HFF-Myc (cell line): ENCODE measurements at places on chromosomes 6 and 20.
A peak's percentile ranks its signal among the peaks of the same experiment; 100 is the strongest.

DNA sequence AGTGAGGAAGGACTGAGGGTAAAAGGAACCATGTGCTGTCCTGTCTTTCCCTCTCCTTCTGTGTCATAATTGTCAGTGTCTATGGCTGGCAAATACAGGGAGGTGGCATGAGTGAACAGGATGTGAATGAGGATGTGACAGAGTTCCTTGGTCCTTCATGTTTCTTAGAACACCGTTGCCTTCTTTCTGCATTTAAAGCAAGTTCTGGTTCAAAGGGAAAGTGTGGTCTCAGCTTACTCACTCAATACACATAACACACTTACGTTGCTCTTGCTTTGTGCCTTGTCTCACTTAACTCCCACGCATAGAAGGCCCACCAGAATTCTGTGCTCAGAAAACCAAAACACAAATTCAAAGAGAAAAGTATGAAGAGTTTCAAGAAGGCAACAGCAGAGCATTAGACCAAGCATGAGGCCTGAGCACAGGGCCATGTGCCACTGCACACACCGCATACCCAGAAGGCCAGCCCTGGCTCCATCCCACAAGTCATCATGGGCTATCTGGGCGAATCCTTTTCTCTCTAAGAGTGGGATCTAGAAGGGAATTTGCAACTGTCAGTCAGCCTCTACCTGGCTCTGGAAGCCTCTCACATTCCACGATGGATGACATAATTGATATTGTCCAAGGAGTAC lies 38.9 kb upstream of the SAYSD1 start:
- DNase-seq: no peak

- DNase-seq: no peak
Measured at GRCh38 chr6:40387871-40388264, 199.3 kb downstream of the LRFN2 start.

DNA sequence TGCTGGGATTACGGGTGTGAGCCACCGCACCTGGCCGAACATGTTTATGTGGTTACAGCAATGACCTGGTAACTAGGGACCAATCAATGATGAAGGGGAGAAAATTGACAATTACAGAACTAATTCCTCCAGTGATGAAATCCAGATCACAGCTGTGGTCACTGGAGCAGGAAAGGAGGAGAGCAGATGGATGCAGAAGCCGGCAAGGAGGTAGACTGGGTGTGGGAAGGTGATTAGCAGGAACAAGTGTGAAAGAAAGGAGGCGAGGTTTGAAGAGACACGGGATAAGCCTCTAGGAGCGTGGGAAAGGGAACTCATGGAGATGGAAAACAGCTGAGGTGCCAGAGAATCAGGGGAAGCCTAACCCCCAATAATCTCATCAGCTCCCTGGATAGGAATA lies 17.2 kb upstream of the SPAG4 start:
- no peak for DNase-seq

DNA sequence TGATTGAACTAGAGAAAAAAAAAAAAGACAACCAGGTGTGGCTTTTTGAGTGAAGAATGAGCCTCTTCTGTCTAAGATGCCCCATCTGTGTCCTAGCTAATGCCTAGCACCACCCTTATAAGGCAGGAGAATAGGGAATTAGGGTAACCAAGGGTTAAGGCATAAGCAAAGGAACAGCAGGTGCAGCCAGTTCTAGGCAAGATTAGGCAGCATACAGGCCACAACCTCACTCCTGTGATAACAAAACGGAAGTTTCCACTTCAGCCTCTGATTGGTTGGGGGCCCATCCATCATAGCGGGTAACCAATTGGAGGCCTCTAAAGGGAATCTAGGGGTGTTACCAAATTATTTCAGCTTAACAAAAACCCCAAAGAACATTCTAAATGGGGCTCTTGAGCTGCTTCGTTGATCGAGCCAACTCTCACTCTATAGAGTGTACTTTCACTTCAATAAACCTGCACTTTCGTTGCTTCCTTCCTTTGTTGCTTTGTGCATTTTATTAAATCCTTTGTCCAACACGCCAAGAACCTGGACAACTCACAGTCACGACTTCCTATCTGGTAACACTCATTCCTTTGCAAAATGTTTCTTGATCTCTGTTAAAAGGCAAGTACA lies 61.9 kb upstream of the TAGAP start:
- DNase-seq: no peak

DNA sequence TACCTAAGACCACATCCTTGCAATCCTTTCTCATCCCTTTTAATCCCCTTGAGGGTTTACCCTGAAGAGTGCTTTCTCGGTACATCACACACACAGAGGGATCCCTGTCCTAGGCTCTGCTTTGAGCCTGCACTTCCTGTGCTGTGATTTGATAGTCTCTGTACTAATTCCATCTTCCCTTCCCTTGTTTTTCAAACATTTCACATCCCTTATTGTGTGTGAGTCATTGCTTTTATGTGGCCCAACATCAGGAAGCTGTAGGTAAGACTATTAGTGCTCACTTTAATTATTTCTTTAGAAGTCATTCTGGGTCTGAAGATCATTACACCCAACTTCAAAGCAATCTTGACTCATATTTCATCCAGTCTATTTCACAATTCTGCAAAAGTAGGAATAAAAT lies 57.2 kb upstream of the ANKEF1 start:
- DNase-seq: no peak

DNA sequence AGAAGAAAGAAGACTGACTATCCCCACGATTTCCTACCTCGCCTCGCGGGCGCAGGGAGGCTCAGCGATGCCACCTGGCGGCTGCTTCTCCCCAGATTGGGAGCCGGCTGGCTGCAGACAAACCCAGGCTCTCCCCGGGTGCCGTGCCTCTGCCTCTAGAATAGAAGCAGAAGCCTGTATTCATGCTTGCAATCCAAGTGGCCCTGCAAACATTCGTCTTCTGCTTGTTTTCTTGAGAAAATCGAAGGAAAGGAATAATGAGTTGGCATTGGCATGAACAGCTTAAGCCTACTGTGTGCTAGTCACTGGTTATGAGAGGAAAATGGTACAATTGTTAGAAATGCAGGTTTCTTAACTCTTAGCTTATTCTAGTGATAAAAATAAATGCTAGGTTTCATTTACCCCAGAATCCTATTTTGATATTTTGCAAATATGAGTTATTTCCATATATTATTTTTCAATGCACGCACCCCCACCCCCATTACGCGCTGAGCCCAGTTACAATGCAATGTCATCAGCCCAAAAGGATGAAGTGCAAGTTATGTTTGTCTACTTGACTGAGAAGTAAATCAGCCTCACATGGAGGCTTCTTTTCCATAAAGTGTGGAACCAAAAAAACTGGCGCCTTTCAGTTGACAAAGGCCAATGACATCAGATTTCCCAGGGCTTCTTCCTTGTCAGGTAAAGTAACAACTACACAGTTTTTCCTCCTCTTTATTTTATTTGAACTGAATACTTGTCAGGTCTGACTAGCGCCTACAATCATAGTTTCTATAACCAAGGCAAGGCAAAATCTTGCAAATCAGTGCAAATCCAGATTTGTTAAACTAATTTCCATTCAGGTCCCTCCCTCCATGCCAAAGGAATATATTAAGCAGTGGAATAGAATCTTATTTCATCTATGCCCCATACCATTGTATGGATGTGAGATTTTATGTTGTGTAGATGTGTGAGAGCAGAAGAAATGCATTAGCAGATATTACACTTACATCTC lies 3.9 kb upstream of the SOX4 start:
- DNase-seq: no peak

DNA sequence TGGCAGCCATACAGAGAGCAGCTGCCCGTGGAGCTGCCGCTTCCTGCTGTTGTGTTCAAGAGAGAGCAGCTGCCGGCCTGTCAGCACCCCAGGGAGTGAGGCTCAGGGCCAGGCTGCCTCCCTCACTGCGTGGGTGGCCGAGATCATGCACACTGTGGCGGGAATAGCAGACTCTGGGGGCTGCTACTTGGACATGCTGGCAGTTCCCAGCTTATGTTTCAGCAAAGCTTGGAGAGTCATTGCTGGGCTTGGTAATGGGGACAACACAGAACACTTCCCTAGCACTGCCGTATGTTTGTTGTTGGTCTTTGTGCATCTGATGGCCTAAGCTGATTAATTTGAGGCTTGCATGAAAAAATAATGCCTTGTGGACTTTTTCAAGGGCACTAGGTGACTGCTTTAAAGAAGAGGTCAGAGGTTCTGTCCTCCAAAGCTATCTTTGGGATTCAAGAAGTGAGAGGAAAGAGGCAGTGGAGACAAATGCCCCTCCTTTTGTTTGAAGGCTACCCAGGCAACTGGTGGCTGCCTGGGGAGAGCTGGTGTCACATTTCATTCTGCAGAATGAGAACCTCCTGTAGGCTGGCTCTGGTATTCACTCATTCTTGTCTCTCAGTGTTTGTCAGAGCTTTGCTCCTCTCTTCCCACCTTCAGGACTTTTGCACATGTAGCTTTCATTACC lies 18.8 kb downstream of the MRAP2 start:
- DNase-seq: peak; percentile 29

DNA sequence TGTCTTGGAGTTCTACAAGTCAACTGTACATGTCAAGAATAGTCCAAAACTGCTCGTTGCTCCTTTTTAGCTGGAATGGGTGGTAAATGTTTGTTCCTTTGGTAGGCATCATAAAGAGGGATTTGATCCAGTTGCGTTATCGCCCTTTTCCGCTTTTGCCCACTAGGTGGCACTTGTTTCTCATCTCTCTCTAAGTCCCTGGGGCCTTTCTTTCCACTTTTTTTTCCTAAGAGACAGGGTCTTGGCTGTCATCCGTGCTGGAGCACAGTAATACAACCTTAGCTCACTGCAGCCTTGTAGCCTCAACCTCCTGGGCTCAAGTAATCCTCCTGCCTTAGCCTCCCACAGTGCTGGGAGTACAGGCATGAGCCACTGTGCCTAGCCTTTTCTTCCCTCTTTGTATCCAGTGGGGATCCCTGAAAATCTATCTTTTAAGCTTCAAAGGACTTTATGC lies 20.7 kb downstream of the GTPBP2 start:
- DNase-seq: peak; percentile 71

GRCh38 chr6:149478631-149479314 lies 6.0 kb downstream of the ZC3H12D start:
- DNase-seq: no peak

DNA sequence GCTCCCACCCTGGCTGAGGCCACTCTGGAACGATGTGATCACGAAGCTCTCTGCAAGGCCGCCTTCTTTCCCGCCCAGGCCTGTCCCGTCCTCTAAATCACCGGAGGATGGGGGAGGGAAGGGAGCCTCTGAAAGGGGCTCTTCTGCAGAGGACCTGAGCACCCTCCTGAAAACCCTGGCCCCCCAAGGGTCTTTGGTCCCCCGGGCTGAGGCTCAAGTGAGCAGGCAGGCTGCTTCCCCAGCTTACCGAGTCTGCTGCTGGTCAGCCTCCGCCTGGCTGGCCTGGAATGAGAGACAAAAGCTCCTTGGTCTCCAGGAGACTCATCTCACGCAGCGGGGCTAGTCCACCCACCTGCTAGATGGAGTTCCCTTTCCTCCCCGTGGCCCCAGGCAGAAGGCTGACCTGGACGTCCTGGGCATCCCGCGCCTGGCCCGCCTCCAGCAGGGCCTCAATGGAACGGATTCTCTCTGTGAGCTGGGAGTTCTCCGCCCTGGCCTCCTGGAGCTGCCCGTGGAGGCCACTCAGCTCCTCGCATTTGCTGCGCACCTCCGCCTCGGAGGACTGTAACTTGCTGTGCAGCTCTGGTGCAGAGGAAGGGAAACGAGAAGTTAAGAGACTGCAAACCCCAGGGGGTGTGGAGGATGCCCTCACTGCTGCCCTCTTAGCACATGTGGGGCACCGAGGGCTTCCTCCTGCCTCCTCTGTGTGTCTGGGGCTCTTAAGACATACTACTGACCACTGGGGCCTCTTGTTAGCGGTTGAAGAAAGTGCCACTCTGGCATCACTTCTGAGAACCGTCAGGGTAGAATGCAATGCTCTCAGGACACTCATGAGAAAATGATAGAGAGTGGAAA lies 54.7 kb downstream of the RRBP1 start:
- no peak for DNase-seq
